ENCODE measurements at places on chromosomes 3 and 15.
A peak's percentile ranks its signal among the peaks of the same experiment; 100 is the strongest.

DNA sequence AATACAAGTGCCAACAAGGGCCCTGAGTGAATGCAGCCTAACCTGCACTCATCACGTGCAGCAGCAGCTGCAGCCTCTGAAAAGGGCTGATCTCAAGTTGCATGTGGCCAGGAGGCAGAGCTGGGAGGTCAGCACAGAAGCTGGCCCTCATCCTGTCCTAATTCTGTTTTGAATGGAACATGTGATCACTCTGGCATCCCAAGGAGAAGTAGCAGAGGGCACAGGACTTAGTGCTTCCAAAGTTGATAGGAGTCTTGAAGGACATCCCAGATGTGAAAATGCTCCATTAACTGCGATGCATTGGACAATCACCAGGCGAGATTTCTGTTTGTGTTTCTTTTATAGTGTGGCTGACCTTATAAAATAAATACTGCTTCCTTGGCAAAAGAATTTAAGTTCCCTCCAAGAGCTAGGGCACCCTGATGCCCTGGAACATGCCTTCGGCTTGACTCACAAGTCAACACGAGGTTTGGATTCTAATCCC, 31.6 kb upstream of the STAG1 start:
- DNase-seq, result peak; percentile 22

DNA sequence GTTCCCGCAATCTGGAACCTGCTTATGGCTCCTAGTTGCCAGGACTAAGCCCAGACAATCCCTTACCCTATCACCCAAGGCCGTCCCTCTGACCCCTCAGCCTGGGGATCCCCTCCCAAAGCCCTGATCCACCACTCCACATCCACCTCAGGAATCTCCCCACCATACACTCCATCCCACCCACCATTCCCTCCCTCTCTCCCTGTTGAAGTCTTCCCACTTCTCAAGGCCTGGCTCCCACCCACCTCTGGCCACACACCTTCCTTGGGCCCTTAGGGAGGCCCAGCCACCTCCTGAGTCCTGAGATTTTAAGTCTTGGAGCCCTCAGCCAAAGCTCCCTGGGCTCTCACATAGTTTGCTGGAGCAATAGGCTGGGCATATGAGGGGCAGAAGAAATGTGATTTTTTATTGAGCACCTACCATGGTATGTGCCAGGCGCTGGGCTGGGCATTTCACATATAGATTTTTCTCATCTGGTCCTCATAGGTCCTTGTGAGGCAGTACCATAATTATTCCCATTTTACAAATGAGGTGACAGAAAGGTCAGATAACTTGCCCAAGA, 48.1 kb downstream of the HCN4 start:
- no peak for DNase-seq

DNA sequence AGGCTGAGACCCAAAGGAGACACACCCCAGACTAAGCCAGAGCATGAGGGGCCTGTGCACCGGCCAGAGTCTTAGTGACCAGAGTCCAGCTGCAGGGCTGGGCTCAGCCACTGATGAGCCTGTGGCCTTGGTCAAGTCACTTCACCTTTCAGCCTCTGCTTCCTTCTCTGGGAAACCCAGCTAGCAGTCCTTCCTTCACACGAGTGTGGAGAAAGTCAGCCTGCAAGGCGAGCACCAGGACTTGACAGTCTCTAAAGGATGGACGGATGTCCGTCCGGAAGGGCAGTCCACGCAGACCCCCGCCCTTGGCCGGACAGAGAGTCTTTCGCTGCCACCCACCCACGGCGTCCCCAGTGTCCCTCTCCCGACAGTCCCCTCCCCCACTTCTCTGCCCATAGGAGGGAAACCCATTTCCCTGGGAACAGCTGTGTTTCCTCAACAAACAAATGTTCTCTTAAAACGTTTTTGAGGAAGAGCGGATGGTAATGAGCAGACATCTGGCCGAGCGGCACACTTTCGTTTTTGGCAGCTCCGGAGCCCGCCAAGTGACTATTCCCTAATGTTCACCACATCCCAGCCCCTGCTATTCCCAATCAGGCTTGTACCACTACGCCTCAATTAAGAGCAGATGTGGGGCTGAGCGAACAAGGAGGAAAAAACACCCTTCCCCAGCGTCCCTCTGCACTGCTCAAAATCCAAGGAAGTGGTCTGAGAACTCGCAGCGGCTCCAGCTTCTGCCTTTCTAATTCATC, 129.1 kb upstream of the SMAD3 start:
- peak; percentile 84 for DNase-seq

GRCh38 chr3:8215821-8216220, 285.8 kb upstream of the LMCD1 start:
- DNase-seq, result no peak

DNA sequence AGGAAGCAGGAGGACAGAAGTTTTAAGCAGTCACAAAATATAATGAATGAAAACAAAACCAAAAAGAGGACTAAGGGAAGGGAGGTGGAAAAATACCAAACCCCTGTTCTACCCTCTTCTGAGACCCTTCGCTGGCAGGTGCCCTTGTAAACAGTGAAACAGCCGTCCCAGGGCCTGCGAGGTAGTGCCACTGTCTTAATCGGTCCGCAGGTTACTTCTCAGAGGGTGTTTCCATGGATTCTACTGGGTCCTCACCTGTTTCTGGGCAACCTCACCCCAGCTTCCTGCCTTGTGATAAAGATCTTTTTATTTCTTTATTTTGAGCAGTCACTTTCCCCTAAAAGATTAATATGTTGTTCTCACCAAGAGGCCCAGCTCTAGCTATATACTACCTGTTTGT, 65.3 kb downstream of the SLC30A4 start:
- no peak for DNase-seq

DNA sequence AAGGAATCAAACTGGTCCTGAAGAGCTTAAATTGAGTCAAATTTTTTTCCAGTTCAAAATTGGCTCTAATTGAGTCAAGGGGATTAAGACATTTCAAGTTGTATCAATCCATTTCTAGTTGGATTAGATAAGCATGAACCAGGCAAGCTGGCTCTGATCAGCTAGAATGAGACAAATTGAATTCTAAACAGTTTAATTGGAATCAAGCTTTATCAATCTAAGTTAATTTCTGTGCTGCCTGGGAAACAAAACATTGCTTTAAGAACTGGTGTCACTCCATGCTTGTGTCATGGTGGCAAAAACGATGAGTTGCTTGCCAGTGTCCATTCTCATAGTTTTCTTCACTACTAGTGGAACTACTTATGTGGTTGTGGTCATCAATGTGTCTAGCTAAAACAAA, 116.8 kb downstream of the TGFBR2 start:
- DNase-seq, result no peak

DNA sequence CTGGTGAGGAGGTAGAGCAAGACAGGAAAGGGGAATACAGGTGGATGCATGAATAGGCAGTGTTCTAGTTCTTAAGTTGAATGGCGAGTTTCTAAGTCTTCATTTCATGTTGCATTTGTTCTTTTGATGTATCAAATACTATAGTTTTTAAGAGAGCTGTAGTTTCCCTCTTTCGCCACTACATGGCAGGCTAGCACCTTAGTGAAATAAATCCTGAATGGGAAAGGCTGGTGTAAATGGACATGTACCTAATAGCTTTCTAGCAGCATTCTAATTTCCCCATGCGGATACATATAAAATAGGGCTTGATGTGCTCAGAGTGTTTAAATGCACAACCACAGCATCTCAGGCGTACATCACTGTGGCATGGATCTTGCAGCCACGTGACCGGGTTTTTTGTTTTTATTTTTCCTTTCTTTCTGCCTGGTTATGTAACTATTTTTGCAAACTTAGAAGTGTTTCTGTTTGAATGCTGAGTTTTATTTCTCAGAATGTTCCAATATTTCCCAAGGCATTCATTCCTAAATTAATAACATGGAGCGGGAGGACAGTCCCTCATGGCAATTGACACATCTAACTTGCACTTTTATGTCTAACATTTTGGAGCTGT, 23.5 kb upstream of the CLN6 start:
- DNase-seq, result peak; percentile 87

GRCh38 chr15:57953874-57954273, 111.6 kb downstream of the ALDH1A2 start:
- no peak for DNase-seq

- no peak for DNase-seq
Measured at GRCh38 chr3:45547764-45548680, 46.5 kb upstream of the LIMD1 start.

GRCh38 chr3:128173849-128174248, 20.6 kb downstream of the EEFSEC start:
- DNase-seq, result no peak

- DNase-seq, result no peak
Measured at GRCh38 chr3:170776887-170777563, 93.0 kb downstream of the RPL22L1 start.

- no peak for DNase-seq
Measured at GRCh38 chr15:62545467-62546227, 380.6 kb upstream of the C2CD4B start.

- peak; percentile 47 for DNase-seq
Measured at GRCh38 chr15:70762469-70763119, 764 bp downstream of the UACA start.

DNA sequence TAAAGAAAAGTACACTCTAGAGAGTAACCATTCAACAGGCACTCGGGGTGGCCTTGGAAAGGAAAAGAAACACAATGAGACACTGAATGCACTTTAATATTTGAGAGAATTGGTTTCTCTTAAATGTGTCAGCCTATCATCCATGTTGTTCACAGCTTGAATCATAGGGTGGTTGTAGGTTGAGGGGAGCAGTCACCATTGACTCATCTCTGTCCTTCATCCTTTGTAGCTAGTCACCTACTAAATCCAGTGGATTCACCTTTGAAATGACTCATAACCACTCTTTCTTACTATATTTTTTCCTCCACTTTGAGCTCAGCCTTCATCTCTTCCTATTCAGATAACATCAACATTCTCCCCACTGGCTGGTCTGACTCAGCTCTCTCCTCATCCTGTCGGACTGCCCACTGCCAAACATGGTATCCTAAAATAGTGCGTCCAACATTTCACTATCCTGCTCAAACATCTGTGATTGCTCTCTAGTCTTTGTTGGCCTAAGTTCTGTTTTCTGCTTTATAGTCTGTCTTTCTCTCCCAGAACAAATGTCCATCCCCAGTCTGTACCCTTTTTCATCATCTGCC, 182.7 kb upstream of the GADL1 start:
- DNase-seq, result no peak

- DNase-seq, result no peak
Measured at GRCh38 chr3:29937185-29937584, 656.3 kb downstream of the RBMS3 start.

DNA sequence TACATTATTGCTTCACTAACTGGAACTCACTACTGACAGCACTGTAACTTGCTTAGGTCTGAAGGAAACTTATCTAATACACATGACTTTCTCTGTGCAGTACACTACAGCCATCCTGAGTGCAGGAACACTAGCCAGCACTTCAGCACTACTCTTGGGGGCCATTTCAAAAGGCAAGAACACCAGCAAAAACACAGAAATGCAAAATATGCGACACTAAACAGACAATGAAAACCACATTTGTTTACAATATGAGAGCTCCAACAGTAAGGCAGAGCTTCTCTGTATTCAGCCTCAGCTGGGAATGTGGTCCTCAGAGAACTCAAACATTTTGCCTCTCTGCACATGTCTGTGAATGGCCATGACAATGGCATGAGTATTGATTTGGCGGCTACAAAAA, 109.6 kb downstream of the ARRDC4 start:
- DNase-seq, result no peak

GRCh38 chr3:8183627-8184026, 318.0 kb upstream of the LMCD1 start:
- no peak for DNase-seq
